ENCODE measurements at places on chromosomes 12 and 14.

DNA sequence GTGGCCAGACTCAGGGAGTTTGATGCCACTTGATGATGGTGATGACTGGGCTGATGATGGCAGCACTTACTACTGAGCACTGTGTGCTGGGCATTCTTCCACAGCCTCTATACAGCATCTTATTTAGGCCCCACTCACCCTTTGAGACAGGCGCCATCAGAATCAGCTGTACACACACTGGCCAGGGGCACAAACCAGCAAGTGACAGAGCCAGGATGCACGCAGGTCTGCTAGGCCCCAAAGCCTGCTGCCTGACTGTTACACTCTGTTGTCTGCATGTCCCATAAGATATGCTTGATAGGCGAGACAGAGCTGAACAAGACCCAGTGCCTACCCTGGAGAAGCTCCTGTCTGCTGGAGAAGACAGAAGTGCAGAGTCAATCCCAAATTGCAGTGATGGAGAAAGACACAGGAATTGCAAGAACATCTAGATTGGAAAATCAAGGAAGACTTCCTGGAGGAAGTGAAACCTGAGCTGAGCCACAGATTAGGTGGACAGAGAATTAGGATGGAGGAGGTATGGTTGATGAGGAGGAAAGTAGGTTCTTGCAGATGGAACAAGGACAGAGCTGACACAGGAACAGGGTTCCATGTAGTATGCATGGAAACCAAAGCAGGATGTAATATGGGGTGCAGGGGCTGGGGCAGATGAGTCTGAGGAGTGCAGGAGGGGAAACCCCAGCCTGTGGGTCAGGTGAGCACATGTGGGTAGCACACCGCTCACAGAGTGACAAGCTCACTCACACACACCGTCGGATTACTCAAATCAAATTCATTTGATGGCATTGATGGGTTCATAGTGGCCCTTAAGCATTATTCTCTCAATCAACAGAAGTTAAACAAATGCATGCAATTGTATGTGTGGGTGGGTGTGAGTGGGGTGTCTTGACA lies 117.3 kb downstream of the BEGAIN start:
- H3K4me1 ChIP-seq, result peaks cover 52% of the 10 kb centered on the region
- H3K4me3 ChIP-seq, result no peak overlapping the region
- no peaks in the 10 kb centered on the region for H3K27me3 ChIP-seq
- no peak for DNase-seq

DNA sequence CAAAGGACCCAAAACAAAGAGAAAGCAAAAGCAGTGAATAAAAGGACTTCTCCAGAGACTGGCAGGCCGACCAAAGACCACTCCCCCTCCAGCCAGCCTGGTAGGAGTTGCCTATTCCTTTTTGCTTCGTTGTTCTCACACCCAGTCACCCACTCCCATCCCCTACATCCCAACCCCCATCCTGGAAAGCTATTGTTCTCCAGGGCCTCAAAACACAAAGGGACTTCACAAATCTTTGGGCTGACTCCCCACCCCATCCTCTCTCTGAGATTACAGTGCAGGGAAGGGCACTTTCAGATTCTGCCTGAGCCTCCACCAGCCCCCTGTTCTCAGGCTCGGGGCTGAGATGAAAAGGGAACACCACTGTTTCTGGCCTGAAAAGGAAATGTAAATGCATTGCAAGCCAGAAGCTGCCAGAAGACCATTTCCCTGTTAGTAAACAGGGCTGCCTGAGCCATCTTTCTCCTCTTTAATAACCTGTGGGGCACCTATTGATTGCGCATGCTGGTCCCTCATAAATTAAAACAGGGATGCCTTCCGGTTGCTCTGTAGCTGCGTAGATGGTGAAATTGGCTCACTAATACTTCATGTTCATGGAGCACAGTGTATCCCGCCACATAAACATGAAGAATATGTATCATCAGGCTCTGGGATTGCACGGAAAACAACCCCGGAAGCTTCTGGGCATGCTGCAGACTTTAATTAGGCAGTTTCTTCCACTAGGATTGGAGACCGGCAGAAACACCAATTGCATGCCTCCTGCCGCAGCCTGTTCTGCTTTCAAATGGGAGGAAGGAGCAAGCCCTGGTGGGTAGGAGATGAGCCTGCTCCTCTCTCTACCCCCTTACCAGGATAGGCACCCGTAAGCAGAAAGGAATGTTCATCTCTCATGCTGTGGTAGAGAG lies 130.3 kb upstream of the FUT8 start:
- H3K4me3 ChIP-seq, result no peak overlapping the region
- DNase-seq, result no peak
- H3K36me3 ChIP-seq, result no peaks in the 10 kb centered on the region
- peak overlapping the region; percentile 55 for H3K27ac ChIP-seq
- H3K4me1 ChIP-seq, result peaks cover 7% of the 10 kb centered on the region

DNA sequence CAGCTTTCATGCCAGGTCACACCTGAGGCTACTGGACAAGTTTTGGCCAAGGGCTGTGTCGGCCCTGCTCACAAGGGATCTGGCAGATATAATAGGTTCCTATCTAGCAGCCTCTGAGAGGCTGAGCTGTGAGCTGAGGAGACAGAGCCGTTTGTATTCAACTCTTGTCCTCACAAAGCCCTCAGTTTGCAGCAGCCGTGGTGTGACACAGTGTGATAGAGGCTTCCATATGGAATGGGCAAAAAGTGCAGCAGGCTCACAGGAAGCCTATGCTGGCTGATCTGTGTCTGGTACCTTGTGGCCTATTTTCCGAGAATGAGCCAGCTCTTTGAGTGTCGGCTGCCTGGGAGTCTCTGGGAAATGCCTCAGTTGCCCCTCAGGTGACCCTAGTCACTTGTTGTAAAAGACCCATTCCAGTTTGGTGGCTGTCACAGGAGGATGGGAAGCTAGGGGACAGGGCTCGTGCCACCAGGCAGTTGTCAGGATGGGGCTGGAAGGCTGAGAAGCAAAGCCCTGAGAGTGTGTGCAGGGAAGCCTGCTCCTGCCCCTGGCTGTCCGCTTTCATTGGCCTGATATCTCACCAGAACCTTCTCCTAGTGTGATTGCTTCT lies 16.1 kb downstream of the VRTN start:
- H3K4me1 ChIP-seq, result no peaks in the 10 kb centered on the region
- no peaks in the 10 kb centered on the region for H3K27me3 ChIP-seq
- DNase-seq, result no peak

DNA sequence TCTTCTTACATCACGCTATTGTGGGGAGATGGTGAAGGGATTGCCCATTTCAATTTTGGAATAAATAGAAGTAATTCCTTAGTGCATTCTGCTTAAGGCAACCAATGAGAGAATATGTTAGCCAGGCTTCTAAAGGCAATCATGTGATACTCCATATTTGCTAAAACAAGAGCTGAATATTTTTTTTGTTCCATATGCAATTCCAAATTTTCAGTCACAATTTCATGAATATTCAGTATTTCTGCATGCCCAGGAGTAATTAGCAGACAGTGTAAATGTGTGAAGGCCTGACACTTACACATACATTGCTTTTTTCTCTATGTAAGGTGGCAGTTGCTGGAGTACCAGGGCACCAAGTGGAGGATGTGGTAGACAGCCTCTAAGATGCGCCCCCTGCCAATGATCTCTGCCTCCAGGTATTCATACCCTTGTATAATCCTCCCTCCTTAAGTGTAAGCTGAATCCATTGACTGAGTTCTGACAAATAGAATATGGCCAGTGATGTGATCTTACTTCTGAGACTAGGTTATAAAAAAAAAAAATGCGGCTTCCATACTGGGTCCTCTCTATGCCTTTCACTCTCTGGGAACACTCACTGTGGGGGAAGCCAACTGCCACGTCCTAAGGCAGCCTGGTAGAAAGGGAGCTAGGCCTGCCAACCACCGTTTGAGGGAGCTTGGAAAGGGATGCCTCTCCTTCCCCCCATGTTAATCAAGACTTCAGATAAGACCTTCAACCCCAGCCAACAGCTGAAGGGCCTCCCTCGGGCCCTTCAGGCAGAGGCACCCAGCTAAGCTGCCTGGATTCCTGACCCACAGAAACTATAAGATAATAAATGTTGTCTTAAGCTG lies 62.7 kb upstream of the PTGR2 start:
- no peaks in the 10 kb centered on the region for H3K27me3 ChIP-seq
- H3K27ac ChIP-seq, result no peak overlapping the region
- DNase-seq, result no peak
- H3K36me3 ChIP-seq, result no peaks in the 10 kb centered on the region
- H3K4me1 ChIP-seq, result peaks cover 27% of the 10 kb centered on the region
- H3K4me3 ChIP-seq, result no peak overlapping the region

GRCh38 chr14:99871771-99872170 lies 78.6 kb downstream of the EML1 start:
- H3K36me3 ChIP-seq, result no peaks in the 10 kb centered on the region
- H3K4me3 ChIP-seq, result no peak overlapping the region
- no peak for DNase-seq
- no peaks in the 10 kb centered on the region for H3K4me1 ChIP-seq
- no peaks in the 10 kb centered on the region for H3K27me3 ChIP-seq
- no peak overlapping the region for H3K27ac ChIP-seq

DNA sequence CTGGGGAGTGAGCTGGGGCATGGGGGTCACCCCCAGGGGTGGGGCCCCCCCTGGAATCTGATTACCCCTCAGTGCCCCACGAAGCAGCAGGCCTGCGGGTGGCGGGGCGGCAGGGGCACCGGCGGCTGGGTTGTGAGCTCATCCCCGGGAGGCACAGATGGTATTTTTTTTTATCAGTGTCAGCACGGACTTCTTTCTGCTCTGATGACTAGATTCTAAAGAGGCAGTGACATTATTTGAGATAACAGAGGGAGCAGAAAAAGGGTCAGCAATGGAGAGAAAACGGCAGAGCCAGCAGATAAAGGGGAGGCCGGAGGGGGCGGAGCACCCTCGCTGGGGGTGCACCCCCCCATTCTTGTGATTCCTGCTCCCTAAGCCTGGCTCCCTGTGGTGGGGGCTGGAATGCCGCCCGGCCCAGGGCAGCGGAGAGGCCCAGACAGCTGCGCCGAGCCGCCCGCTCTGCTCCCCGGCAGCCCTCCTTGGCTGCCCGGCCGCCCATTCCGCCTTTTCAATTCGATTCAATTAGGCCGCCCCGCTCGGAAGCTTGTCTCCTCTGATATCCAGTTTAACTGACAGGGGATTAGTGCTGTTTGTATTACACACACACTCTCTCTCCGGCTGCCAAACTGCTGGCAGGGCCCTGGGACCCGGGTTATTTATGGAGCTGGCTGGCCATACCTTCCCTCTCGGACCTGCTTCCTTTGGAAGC lies 32.9 kb downstream of the MVK start:
- no peak overlapping the region for H3K27ac ChIP-seq
- peaks cover 4% of the 10 kb centered on the region for H3K27me3 ChIP-seq
- no peak overlapping the region for H3K4me3 ChIP-seq

DNA sequence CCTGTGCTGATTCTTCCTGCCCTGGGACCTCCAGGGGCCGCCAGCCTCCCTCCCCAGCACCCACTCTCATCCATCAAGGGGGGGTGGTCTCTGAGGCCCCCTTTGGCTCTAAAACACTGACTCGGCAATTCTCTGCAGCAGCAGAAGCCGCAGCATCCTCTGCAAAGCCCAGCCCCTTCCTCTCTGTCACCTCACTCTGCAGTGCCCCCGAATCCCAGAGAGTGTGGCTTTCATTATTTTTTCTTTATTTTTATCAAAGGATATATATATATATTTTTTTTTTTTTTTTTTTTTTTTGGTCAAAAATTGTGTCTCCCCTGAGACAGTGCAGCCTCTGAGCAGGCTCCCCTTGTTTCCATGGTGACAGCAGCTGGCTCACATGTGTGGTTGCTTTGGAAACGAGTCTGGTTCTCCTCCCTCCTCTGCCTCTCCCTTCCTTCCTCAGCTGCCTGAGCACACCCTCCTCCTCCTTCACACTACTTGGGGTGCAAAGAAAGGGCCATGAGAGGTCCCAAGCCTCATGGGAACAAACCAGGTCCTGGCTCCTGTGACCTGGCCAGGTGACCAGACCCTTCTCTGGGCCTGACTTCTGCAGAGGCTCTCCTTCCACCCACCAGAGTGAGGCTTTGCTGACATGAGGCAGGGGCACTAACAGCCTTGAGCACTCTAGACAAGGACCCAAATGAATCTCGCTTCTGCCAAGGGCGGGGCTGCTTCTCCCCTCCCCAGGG lies 100.5 kb downstream of the LRRC74A start:
- H3K27ac ChIP-seq, result peak overlapping the region; percentile 77
- H3K4me3 ChIP-seq, result no peak overlapping the region
- no peaks in the 10 kb centered on the region for H3K36me3 ChIP-seq
- no peaks in the 10 kb centered on the region for H3K27me3 ChIP-seq

DNA sequence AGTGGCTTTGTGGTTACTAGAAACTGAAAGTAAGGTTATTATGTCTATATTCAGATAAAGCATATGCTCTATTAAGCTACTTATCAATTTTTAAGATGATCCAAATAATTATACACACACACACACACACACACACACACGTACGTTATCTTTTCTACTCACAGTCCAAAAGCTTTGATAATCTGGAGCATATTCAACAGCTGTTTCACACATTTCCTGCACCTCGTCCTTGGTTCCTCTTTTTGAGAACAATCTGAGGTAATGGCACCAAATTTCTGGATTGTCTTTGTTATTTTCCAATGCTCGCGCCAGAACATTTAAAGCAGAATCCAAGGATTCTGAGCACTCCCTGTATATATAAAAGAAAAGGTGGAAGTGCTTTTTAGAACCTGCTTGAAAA lies 37.5 kb downstream of the ZFC3H1 start:
- peaks cover 91% of the 10 kb centered on the region for H3K36me3 ChIP-seq
- DNase-seq, result no peak
- H3K4me3 ChIP-seq, result no peak overlapping the region
- peaks cover 17% of the 10 kb centered on the region for H3K4me1 ChIP-seq
- no peaks in the 10 kb centered on the region for H3K27me3 ChIP-seq

DNA sequence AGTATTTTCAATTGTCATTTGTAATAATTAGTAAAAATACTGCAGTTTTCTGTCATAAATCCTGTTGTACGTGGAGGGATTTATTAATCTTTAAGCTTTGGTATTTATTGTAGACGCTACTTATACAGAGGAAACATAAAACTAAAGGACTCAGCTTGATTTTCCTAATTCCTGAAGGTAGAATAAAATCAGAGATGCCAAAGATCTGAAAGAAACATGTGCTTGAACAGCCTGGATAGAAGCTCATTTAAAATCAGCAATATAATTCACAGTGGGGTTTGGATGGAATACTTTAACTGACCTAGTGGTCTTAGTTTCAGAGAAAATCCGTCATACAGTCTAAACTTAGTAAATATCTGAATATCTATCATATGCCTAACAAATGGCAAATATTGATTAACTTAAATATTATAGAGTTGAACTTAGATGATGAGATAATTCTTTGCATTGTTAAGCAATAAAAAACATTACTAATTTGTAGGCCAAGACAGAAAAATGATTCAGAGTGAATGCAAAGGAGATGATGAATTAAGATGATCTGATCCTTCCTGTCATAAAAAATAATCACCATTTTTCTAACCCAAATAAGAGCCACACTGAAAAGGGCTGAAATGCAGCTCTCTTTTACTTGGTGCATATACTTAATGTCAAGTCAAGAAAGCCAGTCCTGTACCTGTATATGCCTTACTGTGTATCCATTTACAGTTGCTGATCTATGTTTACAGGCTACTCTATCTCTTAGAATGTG lies 397.1 kb upstream of the DCN start:
- no peaks in the 10 kb centered on the region for H3K36me3 ChIP-seq
- no peak for DNase-seq
- H3K27ac ChIP-seq, result peak overlapping the region; percentile 99
- H3K4me3 ChIP-seq, result no peak overlapping the region
- peaks cover 23% of the 10 kb centered on the region for H3K4me1 ChIP-seq

All from SK-N-SH (cell line).